ENCODE measurements at places on chromosomes 16 and 17.

GRCh38 chr16:58699151-58699550 is 14.6 kb upstream of the SLC38A7 start:
- no peak for DNase-seq

GRCh38 chr16:72397876-72398275 is 225.9 kb upstream of the PMFBP1 start:
- DNase-seq: no peak

DNA sequence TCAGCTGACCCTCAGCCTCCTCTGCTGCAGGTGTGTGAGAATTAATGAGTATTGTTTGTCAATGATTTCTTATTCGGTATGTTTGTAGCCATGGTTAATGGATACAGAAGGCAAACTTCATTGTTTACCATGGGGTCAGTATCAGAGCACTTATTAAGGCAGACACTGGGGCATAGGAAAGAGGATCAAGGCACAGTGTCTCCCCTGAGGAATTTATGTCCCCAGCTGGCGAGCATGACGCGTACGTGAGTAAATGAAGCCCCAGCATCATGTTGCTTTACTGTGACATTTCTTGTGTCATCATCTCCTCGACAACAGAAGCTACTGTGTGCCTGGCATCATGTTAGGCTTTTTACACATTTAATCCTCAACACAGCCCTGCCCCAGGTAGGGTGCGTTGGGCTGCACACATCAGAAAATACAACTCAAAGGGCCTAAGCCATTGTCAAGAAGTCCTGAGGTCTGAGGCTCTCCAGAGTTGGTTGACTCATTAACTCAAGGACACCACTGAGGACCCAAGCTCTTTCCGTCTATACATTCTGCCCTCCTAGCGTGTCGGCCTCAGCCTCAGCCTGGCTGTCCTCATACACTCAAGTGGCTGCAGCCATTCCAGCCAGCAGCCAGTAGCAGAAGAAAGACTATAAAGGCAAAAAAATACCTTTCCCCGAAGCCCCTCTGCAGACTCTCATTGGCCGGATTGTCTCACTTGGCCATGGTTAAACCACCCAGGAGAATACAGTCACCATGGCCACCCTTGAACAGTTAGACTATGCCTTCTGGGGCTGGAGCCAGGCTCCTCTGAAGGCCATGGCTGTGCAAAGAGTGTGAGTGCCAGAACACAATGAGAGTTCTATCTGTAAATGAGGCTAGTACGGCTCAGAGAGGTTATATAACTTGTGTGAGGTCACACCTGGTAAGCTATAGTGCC is 13.9 kb upstream of the ZCCHC14 start:
- DNase-seq: no peak

DNA sequence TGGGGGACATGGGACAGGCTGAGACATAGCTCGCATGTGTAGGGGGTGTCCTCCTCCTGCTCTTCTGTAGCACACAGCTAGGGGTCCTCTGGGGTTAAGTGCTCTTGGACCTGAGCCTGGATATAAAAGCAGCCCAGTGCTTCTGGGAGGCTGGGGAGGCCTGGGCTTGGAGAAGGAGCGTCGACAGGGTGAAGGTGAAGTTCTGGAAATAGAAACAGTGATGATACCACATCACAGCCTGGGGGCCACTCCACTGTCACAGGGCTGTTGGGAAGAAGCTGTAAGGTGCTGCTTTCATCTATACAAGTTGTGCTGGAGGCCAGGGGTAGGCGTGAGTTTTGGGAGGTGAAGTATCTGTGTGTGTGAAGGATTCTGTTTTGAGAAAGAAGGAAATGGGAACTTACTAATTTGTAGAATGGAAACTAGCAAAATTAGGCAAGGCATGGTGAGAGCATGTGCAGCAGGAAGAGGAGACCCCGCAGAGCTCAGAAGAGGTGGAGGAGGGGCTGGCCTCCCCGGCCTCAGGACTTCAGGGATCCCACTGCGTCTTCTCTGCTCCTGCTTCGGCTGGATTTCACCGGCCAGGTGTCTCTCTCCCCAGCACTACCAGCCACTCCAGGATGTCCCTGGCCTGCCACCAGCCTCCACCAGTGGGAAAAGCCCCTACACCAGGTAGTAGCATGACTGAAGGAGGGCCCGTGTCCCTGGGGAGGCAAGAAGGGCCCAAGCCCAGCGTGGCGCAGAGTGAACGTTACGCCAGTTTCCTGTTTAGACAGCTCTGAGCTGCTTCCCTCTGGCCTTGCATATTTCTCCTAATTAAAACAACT is 19.4 kb downstream of the PLCG2 start:
- no peak for DNase-seq

DNA sequence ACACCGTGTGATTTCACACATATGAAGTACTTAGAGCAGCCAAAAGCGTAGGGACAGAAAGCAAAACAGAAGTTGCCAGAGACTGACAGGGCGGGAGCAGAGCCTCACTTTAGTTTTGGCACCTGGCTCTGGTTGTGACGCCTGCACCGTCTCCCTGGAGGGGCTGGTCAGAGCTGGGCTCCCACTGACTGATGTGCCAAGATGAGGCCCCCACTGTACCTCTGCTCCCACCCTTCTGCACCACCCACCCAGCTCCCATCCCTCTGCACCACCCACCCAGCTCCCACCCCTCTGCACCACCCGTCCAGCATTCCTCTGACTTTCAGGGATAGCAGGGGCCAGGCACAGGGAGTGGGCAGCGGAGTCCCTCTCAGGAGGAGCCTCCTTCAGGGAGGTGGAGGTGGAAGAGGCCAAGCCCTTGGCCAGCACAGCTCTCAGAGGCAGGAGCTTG is 3.2 kb upstream of the PRSS21 start:
- no peak for DNase-seq

- no peak for DNase-seq
Observed at GRCh38 chr17:68205808-68206720, 41.8 kb upstream of the AMZ2 start.

DNA sequence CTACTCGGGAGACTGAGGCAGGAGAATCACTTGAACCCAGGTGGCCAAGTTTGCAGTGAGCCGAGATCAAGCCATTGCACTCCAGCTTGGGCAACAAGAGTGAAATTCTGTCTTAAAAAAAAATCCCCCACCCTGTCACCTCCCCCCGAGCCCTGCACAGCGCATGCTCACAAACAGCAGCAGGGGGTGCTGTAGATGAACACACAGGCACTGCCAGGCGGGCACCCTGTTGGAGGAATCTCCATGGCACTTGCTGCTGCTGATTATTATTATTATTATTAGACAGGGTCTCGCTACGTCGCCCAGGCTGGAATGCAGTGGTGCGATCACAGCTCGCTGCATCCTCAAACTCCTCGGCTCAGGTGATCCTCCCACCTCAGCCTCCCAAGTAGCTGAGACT is 24.6 kb downstream of the FZD2 start:
- DNase-seq: no peak

- DNase-seq: no peak
Observed at GRCh38 chr17:78748048-78748729, 33.9 kb downstream of the CYTH1 start.

- DNase-seq: no peak
Observed at GRCh38 chr17:4147751-4148310, 4.8 kb downstream of the CYB5D2 start.

DNA sequence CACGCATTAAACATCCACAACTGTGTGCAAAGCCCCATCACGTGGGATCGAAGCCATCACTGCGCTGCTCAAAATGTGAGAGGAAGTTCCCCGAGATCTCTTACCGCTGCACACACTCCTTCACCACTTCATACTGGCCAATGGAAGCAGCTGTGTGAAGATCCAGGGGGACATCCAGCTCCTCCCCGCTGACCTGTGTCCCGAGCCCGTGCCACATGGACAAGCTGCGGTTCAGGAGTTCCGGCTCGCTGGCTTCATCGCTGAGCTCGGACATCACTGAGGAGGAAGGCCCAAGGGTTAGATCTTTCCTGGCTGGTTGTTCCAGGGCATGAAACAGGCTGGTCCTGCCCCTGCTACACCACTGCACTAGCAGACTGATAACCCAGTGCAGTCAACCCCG is 4.2 kb downstream of the ANKS3 start:
- no peak for DNase-seq

DNA sequence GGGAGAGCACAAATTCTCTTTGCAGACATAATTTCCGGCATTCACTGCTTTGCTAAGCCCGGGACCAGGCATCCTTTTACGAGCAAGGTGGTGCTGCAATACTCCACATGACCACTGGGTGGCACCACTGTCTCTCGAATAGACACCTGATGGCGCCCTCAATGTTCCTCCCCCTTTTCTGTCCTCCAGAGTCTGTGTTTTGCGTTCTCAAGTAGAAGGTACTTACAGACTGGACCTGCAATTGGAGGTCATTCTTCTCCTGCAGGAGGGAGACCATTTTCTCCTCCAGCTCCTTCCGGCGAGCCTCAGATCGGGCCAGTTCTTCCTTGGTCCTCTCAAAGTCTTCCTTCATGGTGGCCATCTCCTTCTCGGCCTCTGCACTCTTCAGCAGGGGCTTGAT is 45.2 kb downstream of the MYH13 start:
- peak; percentile 53 for DNase-seq

GRCh38 chr16:83118365-83118764 is 491.6 kb downstream of the CDH13 start:
- peak; percentile 72 for DNase-seq

DNA sequence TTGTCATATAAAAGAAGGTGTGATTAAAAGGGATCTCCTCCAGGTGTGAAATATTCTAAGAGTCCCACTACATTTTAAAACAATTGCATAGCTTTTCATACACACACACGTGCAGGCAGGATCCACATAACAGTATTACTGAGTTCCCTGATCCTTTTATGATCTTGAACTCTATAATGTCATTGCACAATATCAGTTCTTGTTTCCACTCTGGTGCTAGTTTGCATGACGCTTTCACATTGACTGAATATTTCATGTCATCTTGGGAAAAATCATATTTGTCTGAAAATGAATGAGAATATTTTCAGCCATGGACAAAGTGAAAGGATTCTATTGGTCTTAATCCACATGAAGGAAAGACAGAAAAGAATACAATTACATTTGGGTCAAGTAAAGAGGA is 703.8 kb downstream of the CDH8 start:
- no peak for DNase-seq

DNA sequence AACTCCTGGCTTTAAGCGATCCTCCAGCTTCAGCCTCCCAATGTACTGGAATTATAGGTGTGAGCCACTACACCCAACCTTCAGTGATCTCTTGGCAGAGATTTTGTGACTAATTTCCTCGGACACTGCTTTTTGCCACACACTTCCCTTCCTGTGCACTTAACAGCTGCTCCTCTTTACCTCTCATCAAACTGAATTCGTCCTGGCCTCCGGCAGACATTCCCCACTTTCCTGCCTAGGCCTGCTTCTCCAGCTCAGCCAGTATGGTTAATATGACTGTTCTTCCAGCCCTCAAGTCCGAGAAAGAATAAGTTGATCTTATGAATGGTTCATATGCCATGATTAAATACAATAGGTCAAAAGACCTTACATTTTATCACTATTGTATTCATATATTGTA is 69.0 kb upstream of the MTMR4 start:
- DNase-seq: no peak

GRCh38 chr17:78130437-78131101 is at the start of gene TMC8:
TSS of gene TMC8 (plus strand) at chr17:78130771. CDS start at chr17:78131589, 818 bp downstream.
- DNase-seq: no peak

- no peak for DNase-seq
Observed at GRCh38 chr16:86448306-86448890, 61.9 kb upstream of the FOXF1 start.

GRCh38 chr17:79702550-79703236 is 28.1 kb upstream of the ENPP7 start:
- DNase-seq: no peak

DNA sequence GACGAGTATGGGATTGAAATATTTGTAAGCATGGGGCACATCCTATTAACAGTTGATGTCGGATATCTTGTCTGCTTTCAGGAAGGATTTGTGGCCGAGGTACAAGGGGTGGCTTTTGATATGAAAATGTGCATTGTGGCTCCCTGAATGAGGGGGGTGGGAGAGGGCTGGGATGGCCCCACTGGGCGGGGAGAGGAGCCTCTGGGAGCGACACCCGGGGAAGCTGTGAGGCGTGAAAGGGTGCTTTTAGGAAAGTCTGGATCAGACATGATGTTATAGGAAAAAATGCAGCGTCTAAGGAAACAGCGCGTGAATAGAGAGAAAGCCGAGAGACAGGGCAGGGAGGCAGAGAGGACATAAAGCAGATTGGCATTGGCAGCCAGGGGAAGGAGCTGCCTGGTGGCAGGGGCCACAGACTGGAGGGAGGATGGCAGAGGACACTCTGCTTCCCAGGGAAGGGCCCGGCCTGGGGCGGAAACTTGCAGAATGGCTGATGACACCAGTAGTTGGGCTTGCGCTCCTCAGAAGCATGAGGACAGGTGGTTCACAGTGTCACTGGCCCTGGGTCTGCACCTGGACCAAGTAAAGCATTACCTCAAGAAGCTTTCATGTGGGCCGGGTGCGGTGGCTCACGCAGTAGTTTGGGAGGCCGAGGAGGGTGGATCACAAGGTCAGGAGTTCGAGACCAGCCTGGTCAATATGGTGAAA is 95.7 kb downstream of the NTN1 start:
- no peak for DNase-seq

All from fibroblast of skin of left biceps (primary cell).